Tibial nerve (tissue), 4 donors: ENCODE measurements at places on chromosomes 12 and 14.

GRCh38 chr12:53651737-53652136, 24.1 kb downstream of the ATP5MC2 start:
- no peak for DNase-seq

GRCh38 chr14:67875175-67876006, 55.8 kb downstream of the RAD51B start:
- no peak for DNase-seq

GRCh38 chr14:101918065-101918989, 46.0 kb upstream of the DYNC1H1 start:
- DNase-seq, result no peak

DNA sequence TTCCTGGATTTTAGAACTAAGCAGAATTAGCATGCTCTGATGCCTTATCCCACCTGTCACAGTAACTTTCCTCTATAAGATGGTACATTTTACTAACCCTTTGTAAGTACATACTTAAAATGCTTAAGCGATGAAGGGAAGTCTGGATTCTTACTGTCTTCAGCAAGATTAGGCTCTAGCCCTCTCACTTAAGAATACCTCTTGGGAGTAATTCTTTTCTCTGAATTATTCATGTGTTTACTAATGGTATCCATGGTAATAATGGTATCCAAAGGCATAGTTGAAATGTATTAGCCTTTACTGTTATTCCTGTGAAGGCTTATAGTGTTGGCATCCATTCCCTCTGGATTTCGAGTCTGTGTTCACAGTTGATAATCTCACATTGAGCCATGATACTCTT, 176.9 kb downstream of the MON2 start:
- DNase-seq, result no peak

- DNase-seq, result peak; percentile 66
Measured at GRCh38 chr12:117874842-117875434, 93.9 kb downstream of the KSR2 start.

- no peak for DNase-seq
Measured at GRCh38 chr12:71014180-71014785, 93.7 kb upstream of the PTPRR start.

DNA sequence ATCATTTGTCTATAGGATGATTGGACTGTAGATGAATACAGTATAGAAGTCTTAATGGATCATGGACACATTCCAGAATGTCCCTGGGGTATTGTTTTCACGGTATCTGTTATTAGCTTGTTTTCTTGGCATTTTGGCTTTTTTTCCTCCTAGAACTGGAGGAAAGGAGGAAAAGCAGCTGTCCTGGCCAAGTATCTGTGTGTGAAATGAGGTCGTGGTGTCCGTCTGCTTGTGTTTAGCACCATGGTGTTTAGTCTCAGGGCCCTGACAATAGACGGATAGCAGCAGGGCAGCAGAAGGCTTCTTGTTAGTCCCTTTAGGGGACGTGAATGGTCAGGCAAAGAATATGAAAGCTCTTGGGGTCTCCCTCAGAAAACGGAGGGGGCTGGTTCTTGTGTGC, 21.2 kb downstream of the FGF6 start:
- DNase-seq, result no peak

DNA sequence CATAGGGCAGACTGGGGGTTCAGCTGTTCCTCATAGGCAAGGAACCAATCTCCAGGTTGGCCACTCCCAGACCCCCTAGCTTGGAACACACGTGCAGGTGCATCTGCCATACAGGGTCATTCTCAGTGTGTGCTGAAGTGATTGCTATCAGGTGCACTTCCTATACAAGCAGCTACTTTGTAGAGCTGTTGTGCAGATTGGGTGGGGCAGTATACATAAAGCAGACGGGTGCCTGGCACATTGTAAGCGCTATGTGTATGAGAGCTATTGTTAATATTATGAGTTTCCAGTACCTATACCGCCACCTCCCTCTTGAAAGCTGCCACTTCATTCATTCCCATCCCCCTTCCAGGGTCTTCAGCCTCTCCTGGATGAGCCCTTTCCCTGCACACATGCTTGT, 17.3 kb downstream of the IRF2BPL start:
- no peak for DNase-seq

DNA sequence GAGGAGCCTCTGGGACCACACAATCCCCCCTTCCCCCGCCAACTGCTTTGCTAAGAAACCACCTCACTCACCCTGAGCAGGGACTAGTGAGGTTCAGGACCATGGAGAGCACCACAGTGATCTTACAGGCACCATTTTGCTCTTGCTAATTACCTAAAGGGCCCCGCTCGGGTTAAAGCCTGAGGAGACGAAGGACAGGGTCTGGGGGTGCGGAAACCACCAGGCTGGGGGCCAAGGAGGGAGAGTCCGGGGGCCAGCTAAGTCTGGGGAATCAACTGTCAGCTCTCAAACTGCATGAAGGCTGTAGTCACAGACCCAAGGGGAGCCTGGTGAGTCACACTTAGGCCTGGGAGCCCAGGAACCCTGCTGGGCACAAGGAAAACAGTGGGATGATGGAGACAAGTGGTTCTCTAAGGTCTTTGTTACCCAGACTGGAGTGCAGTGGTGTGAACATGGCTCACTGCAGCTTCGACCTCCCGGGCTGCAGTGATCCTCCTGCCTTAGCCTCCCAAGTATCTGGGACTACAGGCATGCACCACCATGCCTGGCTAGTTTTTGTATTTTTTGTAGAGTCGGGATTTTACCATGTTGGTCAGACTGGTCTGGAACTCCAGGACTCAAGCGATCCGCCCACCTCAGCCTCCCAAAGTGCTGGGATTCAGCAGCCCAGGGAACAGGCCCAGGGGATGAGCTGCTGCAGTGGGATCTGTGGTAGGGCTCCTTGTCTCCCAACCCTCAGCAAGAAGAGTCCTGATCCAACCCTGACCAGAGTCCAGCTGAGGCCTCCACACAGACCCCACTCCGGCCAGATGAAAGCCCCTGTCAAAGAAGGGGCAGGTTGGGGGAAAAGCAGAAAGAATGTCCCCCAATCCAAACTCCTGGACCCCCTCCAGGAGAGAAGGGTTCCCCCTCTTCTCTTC, 98.8 kb downstream of the CALM1 start:
- DNase-seq, result peak; percentile 67

DNA sequence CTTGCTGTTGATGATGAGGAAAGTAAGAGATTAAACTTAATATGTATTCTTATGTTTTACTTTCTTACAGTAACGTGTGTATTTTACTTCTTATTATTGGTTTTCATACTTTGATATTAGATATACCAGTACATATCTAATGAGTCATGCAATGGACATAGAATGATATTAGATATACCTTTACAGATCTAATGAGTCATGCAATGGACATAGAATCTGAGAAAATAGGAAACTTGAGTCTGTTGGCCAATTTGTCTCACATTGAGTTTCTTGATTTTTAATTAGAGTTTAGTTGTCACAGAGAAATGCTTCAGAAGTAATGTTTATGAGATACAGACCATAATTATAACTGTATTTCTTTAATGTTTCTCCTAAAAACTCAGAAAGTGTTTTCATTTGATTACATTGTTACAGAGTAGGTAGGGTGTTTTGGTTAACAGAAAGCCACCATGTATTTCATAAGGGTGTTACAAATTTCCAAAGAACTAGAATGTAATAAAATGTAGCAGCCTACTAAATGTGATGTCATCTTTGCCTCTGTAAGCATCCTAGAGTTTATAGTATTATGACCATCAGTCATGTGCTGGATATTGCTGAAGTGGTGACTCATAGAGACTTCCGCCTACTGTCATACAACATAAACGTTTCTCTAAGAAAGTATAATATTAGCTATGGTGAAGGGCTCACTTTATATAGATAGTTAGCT, 3.0 kb downstream of the GAS2L3 start:
- DNase-seq, result no peak

GRCh38 chr12:127559349-127560040, 707.5 kb upstream of the TMEM132C start:
- DNase-seq, result no peak

- no peak for DNase-seq
Measured at GRCh38 chr12:73266206-73266605, 994.0 kb downstream of the TRHDE start.

- DNase-seq, result no peak
Measured at GRCh38 chr14:23569443-23570151, 2.0 kb upstream of the AP1G2 start.
